Foreskin melanocyte (primary cell): ENCODE measurements at places on chromosomes 16 and 17.
A peak's percentile ranks its signal among the peaks of the same experiment; 100 is the strongest.

GRCh38 chr16:3738128-3738527 is 20.8 kb upstream of the TRAP1 start:
- no peak for DNase-seq

- no peak for DNase-seq
These were observed 84.6 kb downstream of the USP31 start for GRCh38 chr16:23064639-23065038.

GRCh38 chr17:63275318-63275970 is 170.7 kb downstream of the CYB561 start:
- peak; percentile 99 for DNase-seq

- DNase-seq: peak; percentile 29
These were observed 6.3 kb upstream of the RNF227 start for GRCh38 chr17:7922269-7922844.

DNA sequence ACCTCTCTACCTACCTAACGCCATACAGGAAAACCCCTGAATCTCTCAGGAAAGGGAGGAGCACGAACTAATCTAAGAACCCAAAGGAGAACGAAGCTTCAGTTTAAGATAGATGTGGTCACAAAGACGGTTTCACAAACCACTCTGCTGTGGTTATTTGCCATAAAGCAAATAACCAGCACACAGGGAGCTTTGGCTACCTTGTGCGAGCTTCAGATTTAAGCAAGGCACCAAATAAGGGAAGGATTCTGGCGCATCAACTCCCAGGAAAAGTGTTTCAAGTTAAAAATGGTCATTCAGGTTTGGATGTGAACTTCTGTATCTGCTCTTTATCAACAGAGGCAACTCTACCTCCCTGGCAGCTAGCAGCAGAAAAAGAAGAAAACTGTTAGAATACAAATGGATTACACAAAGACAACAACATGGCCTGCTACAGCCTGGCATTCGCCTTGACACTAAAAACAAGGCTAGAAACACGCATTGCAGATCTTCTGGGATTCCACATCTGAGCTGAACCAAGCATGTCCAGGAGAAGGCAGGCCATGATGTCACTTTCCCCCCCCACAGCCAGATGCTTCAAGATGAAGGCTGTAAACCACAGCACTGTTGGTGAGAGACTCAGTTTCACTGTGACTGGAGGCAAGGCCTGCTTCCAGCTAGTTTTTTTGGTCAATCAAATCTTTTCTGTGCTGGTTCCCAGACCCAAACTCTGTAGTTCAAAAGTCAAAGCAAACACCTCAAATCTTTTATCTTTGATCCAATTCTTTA is 43.6 kb downstream of the SMG6 start:
- DNase-seq: no peak

- peak; percentile 82 for DNase-seq
These were observed 70.3 kb downstream of the PMP22 start for GRCh38 chr17:15194859-15195277.

DNA sequence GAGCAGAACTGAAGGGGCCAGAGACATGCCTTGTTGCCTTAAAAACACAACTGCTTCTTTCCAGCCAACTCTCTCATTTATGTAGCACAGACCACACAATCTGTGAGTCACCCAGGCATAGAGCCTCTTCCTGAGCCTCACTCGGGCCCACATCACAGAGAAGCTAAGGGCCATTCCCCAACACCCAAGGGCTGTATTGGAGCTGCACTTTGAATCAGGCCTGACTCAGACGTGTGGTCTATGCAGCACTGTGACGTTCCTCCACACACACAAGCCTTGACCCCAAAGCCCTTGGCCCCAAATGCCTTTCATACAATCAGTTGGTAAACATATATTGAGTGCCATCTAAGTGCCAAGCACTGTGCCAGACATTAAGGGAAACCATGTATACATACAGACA is 308.9 kb upstream of the DYNLRB2 start:
- no peak for DNase-seq

DNA sequence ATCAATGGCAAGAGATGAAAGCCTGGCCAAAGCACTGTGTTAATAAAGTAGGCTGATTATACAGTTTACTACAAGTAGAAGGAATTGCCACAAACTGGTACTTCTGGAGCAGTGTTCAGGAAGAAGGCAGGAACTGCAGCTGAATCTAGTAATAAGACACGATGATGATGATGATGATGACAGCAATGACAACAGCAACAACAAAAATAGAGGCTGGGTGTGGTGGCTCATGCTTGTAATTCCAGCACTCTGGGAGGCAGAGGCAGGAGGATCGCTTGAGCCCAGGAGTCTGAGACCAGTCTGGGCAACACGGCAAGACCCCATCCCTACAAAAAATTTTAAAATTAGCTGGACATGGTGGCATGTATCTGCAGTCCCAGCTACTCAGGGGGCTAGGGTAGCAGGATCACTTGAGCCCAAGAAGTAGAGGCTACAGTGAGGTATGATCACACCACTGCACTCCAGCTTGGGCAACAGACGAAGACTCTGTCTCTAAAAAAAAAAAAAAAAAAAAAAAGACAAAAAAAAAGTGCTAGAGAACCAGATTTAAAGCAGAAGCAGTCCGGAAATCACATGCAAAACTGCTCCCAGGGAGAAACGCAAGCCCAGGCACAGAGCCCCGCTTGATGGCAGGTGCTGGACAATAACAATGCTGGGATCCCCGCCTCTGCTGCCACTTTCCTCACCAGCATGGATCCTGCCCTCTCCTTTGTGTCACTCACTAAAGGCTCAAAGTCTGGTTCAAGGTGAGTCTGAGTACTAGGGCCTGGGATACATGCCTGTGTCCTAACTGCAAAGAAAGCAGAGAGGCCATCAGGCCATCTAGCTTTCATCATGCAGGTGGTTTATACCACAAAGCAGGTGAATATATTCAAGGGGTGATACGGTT is 44.8 kb downstream of the CPPED1 start:
- DNase-seq: no peak

DNA sequence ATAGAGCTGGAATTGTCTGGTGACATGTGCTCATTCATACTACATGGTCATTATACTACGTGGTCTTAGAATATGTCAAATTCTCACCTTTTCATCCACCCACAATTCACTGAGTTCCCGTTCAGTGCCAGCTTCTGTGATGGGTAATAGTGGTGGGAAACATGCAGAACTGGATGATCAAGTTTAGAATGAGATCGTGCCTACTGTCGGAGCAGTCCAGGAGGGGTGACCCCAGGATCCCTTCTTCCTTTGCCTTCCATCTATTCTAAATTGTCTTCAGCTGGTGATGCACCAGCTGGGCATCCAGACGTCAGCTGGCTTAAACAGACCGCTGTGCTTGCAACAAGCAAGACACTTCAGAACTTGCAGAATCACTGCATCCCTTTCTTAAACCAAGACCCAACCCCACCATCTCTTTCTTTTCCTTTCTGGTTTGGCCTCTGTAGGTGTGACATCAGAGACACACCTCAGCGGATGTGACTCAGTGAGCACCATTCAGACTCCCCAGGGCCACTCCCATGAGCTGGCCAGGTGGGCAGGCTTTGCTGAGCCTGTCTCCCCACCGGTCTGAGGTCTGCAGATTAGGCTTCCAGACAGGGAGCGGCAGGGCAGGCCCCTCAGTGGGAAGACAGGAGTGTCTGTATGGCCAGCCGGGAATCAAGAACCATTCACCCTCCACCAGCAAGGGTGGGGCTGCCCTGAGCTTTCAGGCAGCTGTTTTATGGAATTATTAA is 18.1 kb downstream of the C17orf100 start:
- no peak for DNase-seq

- DNase-seq: no peak
These were observed 2.9 kb downstream of the KRT39 start for GRCh38 chr17:40963838-40964237.

DNA sequence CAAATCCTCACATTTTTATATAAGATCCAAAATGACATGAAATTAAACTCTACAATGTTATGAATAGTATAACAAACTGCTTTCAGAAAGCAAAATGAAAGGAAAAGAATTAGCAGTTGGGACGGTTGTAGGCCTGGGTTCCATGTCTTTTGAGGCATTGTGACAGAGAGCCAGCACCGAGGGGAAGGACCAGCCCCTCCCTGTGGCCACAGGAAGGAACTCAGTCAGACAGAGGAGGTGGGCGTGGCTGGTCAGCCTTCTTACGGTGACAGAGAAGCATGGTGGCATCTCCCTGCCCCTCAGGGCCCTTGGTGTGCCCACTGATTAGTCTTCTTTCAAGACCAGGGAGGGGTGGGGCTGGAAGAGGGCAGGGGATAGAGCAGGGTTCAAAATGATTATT is 5.7 kb downstream of the ZNF319 start:
- no peak for DNase-seq

DNA sequence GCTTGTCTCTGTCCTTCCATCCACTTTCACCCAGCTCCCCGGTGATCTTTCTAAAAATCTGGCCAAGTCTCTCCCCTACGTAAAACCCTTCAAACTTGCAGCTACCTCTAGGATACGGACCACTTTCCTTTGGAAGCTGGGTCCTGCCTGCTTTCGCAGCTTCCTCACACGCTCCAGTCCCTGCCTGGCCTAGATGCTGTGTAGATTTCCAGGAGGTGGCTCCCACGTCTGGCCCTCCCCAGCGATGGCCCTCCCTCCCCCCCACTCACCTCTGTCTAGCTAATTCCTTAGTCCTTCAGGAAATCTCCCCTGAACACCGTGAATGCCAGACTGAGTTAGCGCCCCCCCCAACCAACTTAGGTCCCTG is 579 bp upstream of the LRRC59 start:
- DNase-seq: no peak

DNA sequence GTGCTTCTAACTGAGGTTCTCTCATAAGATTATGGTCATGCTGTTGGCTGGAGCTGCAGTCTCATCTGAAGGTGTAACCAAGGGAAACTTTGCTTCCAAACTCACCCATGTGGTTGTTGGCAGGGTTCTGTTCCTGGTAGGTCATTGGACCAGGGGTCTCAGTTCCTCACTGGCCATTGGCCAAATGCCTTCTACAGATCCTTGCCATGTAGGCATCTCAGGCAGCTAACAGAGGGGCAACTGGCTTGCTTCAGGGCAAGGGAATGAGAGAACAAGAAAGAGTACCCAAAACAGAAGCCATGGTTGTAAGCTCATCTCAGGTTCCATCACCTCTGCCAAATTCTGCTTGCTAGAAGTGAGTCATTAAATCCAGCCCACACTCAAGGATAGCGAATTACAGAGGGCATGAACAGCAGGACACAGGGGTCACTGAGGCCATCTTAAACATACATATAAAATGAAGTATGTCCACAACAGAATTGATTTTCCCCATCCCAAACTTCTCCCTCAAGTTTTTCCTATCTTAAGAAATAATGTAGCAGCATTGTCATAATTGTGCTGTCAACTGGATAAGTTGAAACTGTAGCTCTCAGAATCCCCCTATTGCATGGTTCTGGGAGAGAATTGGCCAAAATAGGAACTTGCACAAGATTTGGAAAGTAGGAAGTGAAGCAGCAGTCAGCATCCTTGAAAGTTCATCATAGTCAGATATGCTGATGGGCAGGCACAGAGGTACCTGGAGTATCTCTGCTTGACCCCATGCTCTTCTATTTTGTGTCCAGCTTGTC is 42.4 kb upstream of the CES5A start:
- no peak for DNase-seq

GRCh38 chr16:78278056-78278450 is 178.6 kb downstream of the WWOX start:
- DNase-seq: no peak

DNA sequence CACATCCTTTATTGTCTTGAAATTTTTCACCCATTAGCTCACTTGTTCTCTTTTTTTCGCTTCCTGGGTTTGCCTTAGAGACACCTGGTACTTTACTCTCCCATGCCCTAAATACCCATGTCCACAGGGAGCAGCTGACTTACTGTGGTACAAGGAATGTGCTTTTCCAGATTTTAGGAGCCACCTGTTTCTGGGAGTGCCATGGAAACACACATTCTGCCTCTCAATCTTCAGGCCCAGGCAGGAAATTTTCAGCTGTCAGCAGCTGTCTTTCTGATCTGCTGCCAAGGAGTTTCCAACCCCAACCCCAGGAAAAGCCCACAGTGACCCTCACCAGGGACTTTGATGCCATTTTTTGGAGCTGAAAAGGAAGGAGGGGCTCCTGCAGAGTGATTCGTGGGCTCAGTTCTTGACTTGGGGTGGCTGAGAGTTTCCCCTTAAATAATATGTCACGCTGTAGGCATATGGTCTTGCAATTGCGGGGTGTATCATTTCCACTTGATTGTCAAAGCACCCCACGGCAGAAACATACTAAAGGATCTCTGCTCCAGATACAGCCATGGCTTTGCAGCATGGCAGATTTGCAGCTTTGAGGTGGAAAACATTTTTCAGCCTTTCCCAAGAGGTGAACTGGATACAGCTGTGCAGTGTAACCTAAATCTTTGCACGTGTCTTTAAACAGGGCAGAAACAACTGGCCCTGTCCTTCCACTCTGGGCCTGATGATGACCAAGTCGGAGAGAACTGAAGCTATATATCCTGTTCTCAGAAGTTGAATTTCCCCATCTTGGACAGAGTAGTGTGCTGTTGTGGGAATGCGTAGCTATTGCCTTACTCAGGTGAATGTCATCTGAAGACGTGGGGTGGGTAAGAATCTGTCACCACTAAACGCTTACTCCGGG is 19.2 kb downstream of the RBFOX1 start:
- DNase-seq: no peak

- DNase-seq: no peak
These were observed 5.6 kb upstream of the CXCL16 start for GRCh38 chr17:4744999-4745969.

DNA sequence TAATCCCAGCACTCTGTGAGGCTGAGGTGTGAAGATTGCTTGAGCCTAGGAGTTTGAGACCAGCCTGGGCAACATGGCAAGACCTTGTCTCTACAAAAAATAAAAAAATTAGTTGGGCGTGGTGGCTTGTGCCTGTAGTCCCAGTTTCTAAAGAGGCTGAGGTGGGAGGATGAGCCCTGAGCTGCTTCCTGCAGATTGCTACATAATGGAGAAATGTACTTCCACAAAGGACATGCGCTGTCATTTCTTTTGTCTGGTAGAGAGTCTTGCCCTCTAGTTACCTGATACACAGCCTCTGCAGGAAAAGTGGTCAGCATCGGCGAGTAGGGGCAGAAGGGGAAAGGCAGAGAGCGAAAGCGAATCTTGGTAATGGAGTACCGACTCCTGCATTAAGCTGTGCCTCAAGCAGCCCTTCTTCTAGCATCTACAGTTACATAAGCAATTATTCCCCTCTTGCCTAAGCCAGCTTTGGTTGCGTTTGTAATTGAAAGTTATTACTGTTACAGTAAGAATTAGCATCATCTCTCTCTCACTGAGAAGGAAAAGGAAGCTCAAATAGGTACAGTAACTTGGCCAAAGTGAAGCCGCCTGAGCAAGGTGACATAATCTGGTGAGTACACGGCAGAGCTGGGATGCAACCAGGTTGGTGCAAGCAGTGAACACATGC is 18.5 kb upstream of the GGA2 start:
- DNase-seq: no peak
